ENCODE measurements at places on chromosomes 1 and 21. TPM values are rescaled to one million over a fixed set of nuclear protein-coding genes. Genes with fewer than 3 reads are reported as not detected.

The CFAP45 gene
- total RNA-seq, result 0.47 TPM

The IVL gene
- not detected for total RNA-seq

DNA sequence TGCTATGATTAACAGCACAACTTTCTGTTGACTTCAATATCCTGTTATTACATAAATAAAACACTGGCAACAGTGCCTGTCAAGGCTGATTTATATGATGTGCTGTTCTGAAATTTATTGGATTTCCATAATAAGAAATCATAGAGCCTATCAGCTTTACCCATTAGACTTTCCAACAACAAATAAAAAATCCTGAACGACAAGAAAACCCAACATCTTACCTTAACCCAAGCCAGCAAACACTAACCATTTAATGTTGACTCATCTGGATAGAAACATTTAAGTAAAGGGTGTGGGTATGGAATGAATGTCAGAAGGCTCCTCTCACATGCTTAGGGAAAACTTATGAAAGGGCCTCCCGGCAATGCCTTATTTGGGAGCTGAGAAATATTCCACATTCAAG lies 165.1 kb downstream of the SLC45A1 start:
- no peak for DNase-seq

- no peak for DNase-seq
Observed at GRCh38 chr1:171881442-171881841, 40.1 kb downstream of the DNM3 start.

DNA sequence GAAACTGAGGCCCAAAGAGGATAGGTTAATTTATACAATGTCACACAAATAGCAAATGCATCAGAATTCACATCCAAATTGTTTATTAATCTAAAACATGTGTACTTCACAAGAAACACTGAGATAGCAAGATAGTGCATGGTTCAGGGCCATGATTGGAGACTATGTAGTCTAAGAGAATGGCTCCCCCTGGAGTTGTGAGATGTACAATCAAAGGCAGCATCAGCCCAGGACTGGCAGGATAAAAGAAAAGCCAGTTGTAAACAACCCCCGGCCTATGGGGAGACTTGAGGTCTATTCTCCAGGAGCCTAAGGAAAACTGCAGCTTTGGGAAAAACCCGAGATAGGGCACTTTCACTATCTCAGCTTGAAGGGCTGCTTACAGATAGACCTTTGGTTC lies 511.0 kb downstream of the OMA1 start:
- DNase-seq, result no peak

DNA sequence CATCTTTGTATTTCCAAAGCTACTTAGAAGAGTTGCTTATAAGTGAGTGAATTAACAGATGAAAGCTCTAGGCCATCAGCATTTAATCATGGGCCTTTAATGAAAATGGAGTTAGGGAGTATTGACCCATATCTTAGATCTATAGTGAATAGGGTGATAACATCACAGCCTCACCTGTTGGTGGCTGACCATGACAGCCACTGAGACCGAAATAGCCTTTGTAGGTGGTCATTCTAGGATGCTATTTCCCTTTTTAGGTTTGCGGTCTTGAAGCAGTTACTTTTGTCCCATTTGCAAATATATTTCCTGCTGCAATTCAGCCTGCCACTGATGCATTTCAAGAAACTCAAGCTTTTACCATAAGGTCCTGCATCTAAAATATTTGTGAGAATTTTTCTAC lies 410.1 kb upstream of the LYPLAL1 start:
- DNase-seq, result no peak

DNA sequence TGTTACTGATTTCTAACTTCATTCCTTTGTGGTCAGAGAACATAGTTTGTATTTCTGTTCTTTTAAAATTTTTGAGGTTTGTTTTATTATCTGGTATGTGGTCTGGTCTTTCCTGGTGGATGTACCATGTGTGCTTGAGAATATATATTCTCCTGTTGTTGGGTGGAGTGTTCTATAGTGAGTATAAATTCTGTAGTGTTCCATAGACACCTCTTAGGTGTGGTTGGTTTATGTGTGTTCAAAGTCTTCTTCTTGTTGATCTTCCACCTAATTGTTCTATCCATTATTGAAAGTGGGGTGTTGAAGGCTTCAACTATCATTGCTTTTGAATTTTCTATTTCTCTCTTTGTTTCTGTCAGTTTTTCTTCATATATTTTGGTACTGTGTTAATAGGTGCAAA lies 20.1 kb downstream of the PPP2R5A start:
- no peak for DNase-seq
